ENCODE measurements at places on chromosomes 3 and 15. TPM values are rescaled to one million over a fixed set of nuclear protein-coding genes. Genes with fewer than 3 reads are reported as not detected.

DNA sequence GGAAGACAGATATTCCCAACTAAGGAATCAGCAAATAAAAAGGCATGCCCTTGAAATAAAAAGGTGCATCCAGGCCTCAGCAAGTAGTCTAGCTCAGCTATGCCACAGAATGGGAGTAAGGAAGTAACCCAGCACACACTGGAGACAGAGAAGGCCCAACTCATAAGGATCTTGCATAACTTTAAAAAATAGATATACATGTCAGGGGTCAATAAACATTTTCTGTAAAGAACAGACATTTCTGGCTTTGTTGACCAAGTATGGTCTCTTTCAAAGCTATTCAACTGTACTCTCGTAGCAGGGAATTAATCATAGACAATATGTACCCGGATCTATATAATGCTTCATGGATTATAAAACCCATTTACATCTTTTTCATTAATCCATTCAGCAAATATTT lies 449.3 kb downstream of the TAFA4 start:
- no peak for DNase-seq

GRCh38 chr3:68878962-68879361 lies 53.4 kb downstream of the TAFA4 start:
- DNase-seq, result no peak

- DNase-seq, result no peak
These were observed 18.1 kb upstream of the ATP13A5 start for GRCh38 chr3:193396451-193397244.

DNA sequence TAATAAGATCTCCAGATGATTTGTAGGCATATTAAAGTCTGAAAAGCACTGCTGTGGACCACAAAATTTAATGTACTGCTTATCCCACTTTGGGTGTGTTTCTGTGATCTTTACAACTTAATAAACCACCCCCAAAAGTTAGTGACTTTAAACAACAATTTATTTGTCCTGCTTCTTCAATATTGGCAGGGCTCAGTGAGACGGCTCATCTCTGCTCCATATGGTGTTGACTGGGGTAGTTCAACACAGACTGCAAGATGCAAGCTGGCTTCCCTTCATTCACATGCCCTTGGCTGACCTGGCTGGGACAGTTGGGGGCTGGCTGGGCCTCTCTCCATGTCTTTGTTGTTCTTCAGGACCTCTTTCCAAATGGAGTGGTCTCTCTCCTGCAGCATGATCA lies 337.8 kb downstream of the FHIT start:
- no peak for DNase-seq

PLCH1 gene
- total RNA-seq, result 14.2 TPM
